ENCODE measurements at places on chromosomes 12 and 14.

DNA sequence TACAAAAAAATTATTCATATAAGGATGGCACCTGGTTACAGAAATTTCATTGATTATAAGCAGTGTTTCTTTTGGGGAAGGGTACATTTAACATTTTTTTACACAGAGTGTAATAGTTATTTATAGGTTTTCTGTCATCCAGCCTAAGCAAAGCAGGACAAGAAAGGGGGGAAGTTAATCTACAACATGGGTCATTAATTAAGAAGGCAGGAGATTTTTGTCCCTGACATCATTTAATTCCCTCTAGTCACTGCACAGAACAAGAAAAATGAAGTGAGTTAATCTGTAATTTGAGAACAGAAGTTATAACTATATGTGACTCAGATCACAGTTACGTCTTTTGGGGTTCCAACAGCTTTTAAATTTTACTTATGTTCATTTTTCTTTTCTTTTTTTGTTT lies 173.4 kb downstream of the PTPRO start:
- peak; percentile 5 for DNase-seq

- DNase-seq, result no peak
These were observed 4.2 kb upstream of the DAD1 start for GRCh38 chr14:22593189-22593588.

- no peak for DNase-seq
These were observed 7.8 kb downstream of the P2RX4 start for GRCh38 chr12:121217761-121218160.

DNA sequence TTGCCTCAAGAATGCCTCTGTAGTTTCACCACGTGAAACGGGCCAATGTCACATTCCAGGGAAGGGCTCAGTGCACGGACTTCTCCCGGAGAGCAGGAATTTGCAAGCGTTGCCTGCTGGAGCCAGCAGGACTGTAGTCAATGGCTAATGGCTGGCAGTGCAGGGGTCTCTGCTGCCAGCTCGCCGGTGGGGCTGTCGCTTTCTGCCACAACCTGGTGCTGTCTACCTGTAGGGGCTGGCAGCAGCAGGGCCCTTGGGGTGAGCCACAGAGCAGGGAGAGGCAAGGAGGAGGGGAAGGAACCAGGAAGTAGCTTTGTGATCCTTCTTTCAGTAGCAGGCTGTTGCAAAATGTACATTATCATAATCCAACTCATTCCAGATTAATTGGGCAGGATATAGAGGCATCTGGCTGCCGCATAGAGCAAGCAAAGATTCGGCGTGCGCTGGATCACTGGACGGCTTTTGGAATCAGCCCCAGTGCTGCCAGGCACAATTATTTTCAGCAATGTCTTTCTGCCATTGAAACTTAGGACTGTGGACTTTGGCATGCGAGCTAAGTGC lies 114.1 kb downstream of the PAPOLA start:
- DNase-seq, result no peak

DNA sequence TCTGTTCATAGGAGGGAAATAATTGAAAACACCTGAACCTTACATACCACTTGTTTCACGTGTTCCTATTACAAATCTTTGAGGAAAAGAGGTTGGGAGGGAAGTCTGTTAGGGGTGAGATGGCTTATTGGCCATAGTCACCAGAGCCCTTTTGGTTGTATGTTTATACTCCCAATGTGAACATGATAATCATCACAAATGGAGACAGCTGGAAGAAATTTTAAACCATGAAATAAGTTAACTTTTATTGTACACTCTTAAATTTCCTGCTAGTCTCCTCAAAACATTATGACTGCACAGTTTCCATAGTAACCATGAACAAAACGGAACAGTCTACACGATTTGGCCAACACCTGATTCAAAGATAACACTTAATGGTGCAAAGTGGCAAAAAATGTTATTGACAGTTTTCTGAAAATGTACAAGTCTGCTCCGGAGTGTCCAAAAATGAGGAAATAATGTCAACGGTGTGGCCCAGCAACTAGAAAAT lies 56.9 kb downstream of the LMNTD1 start:
- no peak for DNase-seq

DNA sequence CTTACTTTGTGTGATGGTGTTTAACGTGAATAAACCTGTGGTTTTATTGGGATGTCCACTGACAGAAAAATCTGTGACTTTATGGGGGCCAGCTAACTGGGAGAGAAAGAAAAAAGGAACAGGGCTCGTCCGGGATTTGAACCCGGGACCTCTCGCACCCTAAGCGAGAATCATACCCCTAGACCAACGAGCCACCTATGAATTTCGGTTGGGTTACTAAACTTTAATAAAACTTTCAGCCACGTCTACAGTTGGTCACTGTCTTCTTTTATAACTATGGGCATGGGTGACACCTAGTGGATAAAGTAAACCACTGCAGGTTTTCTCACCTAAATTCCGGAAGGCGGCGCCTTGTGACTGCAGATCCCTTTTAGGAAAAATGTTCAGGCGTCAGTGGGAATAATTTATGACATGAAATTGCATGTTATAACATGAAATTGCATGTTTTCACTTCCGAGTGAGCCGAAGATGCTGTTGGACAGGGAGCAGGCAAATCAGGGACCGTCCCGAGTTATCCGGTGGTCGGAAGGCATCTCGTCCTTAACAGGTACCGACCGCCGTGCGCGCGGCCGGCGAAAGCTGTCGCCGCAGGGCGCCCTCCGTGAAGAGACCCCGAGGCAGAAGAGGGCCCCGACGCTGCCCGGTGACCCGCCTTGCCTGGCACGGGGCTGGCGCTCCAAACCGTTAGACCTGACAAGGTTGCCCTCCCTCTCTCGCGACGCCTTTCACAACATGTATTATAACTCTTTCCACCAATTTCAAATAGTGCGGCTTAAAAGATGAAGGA lies 18.2 kb upstream of the RNASE12 start:
- peak; percentile 91 for DNase-seq

GRCh38 chr12:59322473-59322872 lies 273.4 kb upstream of the SLC16A7 start:
- DNase-seq, result no peak

DNA sequence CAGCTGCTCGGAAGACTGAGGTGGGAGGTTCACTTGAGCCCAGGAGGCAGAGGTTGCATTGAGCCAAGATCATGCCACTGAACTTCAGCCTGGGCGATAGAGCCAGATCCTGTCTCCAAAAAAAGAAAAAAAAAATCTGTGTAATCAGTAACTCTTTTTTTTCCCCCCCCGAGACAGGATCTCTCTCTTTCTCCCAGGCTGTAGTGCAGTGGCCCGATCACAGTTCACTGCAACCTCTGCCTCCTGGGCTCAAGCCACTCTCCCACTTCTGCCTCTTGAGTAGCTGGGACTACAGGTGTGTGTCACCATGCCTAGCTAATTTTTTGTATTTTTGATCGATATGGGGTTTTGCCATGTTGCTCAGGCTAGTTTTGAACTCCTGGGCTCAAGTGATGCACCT lies 113.6 kb downstream of the SYNE2 start:
- no peak for DNase-seq

Measured in renal cortex interstitium (tissue), 15 donors.